ENCODE measurements at places on chromosomes 3 and 15.

DNA sequence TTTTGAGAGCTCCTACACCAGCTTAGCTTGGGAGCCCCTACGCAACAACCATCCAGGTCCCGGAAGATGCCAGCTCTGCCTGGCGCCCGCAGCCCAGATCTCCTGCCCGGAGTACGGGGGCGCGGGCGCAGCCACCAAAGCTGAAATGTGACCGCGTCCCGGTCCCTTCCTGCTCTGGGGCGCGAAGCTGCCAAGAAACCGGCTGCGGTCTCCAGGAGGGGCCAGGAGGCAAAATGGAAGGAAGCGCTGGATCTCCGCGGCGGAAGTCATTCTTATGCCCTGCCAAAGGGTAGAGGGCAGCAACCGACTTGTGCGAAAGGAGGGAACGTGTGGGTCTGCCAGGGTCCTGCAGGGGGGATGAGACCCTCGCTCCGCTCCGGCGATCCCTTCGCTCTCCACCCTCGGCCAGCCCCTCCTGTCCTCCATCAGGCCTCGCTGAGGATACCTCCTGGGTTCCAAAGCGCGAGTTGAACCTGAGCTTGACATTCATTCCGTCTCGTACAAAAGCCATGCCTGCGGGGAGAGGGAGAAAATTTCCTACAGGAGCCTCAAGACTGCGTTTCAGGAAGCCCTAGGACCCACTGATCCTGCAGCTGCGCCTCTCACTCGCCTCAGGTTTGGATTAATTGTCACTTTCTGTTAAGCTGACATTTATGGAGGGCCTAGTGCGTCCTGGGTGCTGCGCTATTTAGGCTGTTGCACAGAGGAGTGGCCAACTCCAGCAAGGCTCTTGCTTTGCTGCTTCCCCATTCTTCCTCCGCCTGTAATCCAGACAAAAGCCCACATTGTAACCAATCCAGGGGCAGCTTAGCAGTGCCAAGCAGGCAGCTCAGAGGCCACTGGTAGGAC lies 98.3 kb upstream of the VGLL3 start:
- no peak for DNase-seq

- peak; percentile 18 for DNase-seq
Measured at GRCh38 chr3:71227270-71227661, 356.3 kb downstream of the FOXP1 start.

DNA sequence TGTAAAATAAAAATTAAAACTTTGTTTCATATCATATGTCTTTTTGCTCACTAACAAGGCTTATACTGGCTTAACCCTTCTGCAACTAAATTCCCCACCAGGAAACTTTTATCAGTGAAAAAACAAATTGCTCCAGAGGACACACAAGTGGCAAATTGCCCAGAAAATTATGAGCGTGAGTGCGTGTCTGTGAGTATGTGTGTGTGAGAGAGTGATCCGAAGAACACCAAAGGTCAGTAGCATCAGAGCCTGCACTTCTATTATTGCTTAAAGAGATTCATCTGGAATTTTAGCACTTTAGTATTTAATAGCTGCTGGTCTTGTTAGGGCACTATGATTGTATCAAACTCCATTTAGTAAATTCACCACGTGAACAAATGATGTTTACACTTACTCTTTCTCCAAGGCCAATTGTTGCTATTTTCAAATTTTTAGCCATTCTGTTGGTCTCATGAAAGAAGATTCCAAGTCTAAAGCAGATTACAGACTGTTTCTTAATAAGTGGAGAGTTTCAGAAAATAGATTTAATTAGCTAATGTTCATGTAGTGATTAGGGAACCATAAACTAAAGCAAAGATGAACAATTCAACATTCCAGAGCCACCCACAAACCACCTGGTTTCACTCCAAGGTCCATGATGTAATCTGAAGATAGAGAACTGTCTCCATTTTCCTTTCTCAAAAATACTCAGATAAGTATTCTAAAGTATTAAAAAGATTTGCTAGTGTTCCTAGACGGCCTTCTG lies 91.1 kb upstream of the IL12A start:
- DNase-seq, result no peak

- DNase-seq, result no peak
Measured at GRCh38 chr15:41911691-41912345, 18.0 kb upstream of the SPTBN5 start.

GRCh38 chr3:53677413-53677812 lies 168.8 kb downstream of the CHDH start:
- DNase-seq, result no peak

- no peak for DNase-seq
Measured at GRCh38 chr3:55622733-55623132, 135.6 kb upstream of the WNT5A start.

Data from CD4-positive, alpha-beta T cell treated with Interleukin-10 for 1 hour (primary cell).